ENCODE measurements at places on chromosomes 12 and 14. TPM values are rescaled to one million over a fixed set of nuclear protein-coding genes. Genes with fewer than 3 reads are reported as not detected.

The DHRS4 gene
- 15.7 TPM for total RNA-seq

The PLEKHA5 gene
- total RNA-seq: 57.9 TPM

DNA sequence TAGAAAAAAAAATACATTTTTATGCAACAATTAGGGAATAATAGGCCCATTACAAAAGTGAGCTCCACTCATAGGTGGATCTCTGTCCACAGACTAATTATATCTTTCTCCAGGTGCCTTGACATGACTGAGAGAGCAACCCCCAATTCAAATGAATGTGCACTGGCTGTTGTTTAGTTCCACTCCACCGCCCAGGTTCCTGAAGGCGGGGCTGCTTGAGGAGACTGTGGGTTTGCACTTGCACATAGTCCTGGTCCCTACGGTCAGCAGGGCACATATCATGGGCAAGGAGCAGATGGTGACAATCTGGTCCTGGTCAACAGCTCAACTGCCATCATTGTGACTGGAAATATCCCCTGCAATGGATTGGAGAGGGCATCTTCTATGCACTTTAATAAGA lies 195.6 kb upstream of the PWP1 start:
- H3K4me3 ChIP-seq: no peak overlapping the region
- no peak overlapping the region for H3K27ac ChIP-seq
- DNase-seq: no peak
- H3K4me1 ChIP-seq: no peaks in the 10 kb centered on the region

GRCh38 chr14:69699748-69700303 lies 67.1 kb upstream of the SRSF5 start:
- H3K4me1 ChIP-seq: peaks cover 9% of the 10 kb centered on the region
- no peak overlapping the region for H3K4me3 ChIP-seq
- DNase-seq: no peak

DNA sequence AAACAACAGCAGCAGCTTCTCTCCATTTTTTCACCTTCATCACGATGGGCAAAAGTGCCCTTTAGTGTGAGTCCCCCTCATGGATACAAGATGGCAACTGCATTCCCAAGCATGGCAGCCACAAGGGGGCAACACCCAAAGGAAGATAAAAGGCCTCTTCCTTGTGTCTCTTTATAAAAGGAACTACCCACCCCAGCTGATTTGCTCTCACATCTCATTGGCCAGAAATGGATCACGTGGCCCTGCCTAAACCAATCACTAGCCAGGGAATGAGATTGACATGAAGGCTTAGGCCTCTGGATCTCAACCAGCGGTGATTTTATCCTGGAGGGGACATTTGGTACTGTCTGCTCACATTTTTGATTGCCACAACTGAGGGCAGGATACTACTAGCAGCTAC lies 21.9 kb upstream of the IFT81 start:
- no peaks in the 10 kb centered on the region for H3K27me3 ChIP-seq
- H3K36me3 ChIP-seq: no peaks in the 10 kb centered on the region
- H3K4me1 ChIP-seq: no peaks in the 10 kb centered on the region
- no peak overlapping the region for H3K4me3 ChIP-seq
- DNase-seq: peak; percentile 53
- H3K27ac ChIP-seq: no peak overlapping the region

GRCh38 chr12:111196532-111196931 lies 172.4 kb downstream of the PHETA1 start:
- no peak overlapping the region for H3K27ac ChIP-seq
- no peak overlapping the region for H3K4me3 ChIP-seq
- peaks cover 97% of the 10 kb centered on the region for H3K27me3 ChIP-seq
- H3K36me3 ChIP-seq: no peaks in the 10 kb centered on the region
- DNase-seq: no peak
- H3K4me1 ChIP-seq: no peaks in the 10 kb centered on the region

GRCh38 chr12:108650083-108650482 lies 16.4 kb upstream of the SELPLG start:
- H3K27me3 ChIP-seq: no peaks in the 10 kb centered on the region
- H3K36me3 ChIP-seq: peaks cover 66% of the 10 kb centered on the region
- H3K4me3 ChIP-seq: no peak overlapping the region
- H3K4me1 ChIP-seq: peaks cover 10% of the 10 kb centered on the region
- DNase-seq: no peak

GRCh38 chr14:106844608-106845285 lies 1318.4 kb downstream of the TMEM121 start:
- H3K36me3 ChIP-seq: peaks cover 50% of the 10 kb centered on the region
- H3K4me1 ChIP-seq: peaks cover 50% of the 10 kb centered on the region
- H3K4me3 ChIP-seq: peak overlapping the region; percentile 94
- no peaks in the 10 kb centered on the region for H3K27me3 ChIP-seq
